Activated naive CD8-positive, alpha-beta T cell treated with anti-CD3 and anti-CD28 coated beads, Interleukin-2, amount 50 U/mL, for 16 hours (primary cell): ENCODE measurements at places on chromosomes 3 and 15.
A peak's percentile ranks its signal among the peaks of the same experiment; 100 is the strongest.

GRCh38 chr3:126212620-126213378 lies 32.4 kb upstream of the ALDH1L1 start:
- no peak for DNase-seq

GRCh38 chr3:30353711-30354467 lies 252.5 kb upstream of the TGFBR2 start:
- DNase-seq, result peak; percentile 10

GRCh38 chr3:79551997-79552396 lies 215.8 kb downstream of the ROBO1 start:
- no peak for DNase-seq

GRCh38 chr15:46301291-46301690 lies 666.5 kb downstream of the SQOR start:
- no peak for DNase-seq

GRCh38 chr15:67548862-67549651 lies 6.6 kb downstream of the MAP2K5 start:
- no peak for DNase-seq

GRCh38 chr15:79966634-79967297 lies 4.2 kb downstream of the BCL2A1 start:
- DNase-seq, result no peak

GRCh38 chr3:192929146-192929545 lies 11.5 kb upstream of the MB21D2 start:
- DNase-seq, result no peak

- no peak for DNase-seq
These were observed 166.2 kb upstream of the SEMA6D start for GRCh38 chr15:47551079-47551478.

GRCh38 chr3:188043891-188044290 lies 110.1 kb upstream of the LPP start:
- no peak for DNase-seq

DNA sequence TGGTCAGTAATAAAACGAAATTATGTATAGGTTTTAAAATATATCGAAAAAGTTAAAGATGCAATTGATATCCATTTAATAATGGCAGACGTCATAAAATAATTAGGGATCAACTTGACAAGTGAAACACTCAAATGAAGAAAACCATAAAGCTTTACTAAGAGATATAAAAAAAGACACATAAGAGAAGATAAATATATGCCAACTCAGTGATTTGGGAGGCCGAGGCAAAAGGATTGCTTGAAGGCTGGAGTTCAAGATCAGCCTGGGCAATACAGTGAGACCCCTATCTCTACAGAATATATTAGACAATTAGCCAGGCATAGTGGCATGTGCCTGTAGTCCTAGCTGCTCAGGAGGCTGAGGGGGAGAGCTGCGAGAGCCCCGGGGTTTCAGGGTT lies 190.5 kb downstream of the SV2B start:
- no peak for DNase-seq

DNA sequence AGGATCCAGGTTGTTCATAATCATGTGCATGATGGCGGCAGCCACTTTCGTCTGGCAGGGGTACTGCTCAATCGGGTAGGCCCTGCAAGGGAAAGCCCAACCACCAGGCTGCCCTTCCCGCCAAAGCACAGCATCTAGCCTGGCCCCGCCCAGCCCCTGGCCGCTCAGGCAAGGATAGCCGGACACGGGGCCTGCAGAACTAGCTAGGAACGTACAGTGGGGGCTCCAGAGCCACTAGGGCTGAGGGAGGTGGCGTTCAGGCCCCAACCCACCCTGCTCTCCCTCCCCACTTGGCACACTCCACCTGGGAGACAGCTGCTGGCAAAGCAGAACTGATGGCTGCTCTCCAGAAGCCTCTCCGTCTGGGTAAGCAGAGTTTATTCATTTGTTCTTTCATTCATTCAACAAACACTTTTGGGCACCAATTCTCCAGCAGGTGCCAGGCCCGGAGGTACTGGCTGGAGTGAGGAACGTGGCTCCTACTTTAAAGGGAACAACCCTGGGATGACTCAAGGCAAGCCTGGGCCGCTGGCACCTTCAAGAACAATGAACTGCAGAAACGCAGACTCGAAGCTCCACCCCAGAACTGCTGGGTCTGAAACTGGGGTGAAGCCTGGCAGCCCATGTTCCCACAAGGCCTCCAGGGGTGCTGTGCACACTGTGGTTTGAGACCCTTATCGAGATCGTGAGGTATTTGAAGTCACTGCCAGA lies 7.8 kb downstream of the UROC1 start:
- DNase-seq, result no peak

GRCh38 chr3:14703128-14703750 lies 28.3 kb downstream of the C3orf20 start:
- DNase-seq, result no peak

DNA sequence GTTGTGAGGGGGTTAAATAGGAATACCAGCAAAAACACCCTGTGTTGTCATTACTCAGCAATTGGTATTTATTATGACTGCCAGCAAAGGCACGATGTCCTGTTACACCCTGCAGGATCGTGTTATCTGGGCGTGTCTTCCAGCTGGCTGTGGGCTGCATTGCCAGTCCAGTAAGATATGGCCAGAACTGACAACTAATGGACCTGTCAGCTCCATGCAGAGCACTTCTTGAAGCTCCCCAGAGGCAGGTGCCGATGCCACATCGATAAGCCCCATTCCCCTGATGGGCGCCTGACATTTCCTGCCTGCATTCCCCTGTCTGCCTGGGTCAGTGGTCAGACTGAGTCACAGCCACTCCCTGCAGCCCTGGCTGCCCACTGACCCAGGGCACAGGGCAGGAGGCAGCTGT lies 79.7 kb upstream of the RASGRF1 start:
- DNase-seq, result no peak

DNA sequence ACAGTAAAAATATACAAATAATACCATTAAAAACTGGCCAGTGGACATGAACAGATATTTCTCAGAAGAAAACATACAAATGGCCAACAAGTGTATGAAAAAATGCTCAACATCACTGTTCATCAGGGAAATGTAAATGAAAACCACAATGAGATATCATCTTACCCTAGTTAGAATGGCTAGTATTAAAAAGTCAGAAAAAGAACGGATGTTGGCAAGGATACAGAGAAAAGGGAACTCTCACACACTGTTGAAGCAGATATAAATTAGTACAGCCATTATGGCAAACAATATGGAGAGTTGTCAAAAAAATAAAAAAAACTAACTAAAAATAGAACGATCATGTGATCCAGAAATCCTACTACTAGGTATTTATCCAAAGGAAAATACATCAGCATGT lies 222.7 kb upstream of the NAALADL2 start:
- DNase-seq, result no peak

- no peak for DNase-seq
These were observed 385.0 kb upstream of the C2CD4B start for GRCh38 chr15:62550106-62550505.

DNA sequence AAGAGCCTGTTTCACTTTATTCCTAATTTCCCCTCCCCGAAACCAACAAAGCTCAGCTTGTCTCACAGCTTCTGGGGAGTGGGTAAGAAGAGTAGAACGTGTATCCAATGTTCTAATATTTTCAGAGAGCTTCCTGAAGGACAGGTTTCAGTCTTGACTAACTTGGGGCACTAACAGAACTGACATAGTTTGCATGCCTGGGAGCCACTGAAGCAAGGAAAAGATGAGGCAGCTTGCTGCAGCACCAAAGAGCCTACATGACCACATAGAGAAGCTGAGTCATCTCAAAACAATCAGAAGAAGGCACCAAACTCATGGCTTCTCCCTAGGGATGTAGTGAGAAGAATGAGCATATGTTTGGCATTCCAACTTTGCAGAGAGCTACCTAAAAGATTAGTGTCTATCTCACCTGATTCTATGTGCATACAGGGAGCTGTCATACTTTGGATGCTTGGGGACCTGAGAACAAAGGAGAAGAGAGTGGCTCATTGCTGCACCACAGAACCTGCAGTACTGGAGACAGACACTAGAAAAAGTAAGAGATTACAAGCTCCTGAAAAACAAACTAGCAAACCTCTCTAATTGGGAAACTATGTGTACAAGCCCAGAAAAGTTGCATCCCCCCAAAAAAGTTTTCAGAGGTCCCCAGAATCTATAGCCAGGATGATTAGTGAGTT lies 86.9 kb downstream of the DCLK3 start:
- no peak for DNase-seq

- DNase-seq, result no peak
These were observed 44.5 kb downstream of the KY start for GRCh38 chr3:134606033-134607025.

DNA sequence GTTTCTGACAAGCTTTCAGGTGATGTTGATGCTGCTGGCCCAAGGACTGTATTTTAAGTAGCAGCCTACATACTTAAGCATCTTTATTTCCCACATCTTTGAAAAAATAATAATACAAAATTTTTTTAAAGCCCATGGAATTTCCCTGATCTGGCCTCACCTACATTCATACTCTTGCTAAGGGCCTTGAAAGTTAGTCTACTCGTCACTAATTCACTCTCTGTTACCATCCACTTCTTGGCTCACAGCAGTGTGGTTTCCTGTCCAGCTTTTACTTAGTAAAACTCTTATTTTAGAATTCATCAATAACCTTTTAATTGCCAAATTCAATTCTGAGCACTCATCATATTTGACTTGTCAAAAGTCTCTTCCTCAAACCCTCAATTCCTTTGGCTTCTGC lies 59.3 kb upstream of the CRTC3 start:
- DNase-seq, result no peak

- peak; percentile 20 for DNase-seq
These were observed 619 bp downstream of the ATXN7 start for GRCh38 chr3:63864008-63864964.

DNA sequence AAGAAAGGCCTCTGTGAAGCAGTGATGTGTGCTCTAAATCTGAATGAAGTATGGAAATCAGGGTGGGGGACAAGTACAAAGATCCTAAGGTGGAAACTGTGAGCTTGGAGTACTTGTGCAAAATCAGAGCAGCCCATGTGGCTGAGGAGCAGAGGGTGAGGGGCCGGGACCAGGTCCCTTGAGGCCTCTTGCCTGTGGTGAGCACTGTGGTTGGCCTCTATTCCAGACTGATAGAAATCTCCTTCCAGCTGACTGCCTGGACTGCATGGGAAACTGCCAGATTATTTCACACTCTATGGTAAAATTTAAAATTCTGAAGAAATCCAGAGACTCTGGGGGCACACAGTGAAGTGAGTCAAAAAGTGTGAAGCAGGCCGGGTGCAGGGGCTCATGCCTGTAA lies 81.4 kb downstream of the TM4SF4 start:
- DNase-seq, result no peak

DNA sequence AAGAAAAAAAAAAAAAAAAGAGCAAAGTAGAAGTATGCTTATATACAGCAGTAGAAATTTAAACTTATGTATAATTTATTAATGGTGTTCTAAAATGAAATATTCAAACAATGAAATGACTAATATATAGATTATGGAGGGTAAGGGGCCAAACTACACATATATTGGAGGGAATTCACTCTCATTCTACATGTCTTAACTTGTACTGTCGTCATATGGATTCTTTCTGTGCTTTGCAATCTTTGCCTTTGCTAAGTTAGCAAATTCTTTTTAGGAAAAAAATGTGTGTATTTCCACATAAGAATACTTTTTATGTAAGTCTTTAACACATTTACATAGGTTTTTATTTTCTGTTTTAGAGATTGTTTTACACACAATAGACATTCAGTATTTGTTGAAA lies 118.9 kb upstream of the MBNL1 start:
- no peak for DNase-seq

DNA sequence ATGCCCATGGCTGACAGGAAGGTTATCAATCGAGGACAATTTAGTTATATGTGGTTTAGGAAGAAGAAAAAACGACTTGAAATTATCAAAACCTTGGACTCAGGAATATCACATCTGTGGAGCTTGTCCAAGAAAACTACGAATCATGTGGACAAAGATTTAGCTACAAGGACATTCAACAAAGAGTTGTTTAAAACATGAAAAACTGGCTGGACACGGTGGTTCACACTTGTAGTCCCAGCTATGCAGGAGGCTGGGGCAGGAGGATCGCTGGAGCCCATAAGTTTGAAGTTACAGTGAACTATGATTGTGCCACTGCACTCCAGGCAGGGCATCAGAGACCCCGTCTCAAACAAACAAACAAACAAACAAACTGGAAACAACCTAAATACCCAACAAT lies 142.4 kb downstream of the MAGI1 start:
- no peak for DNase-seq

DNA sequence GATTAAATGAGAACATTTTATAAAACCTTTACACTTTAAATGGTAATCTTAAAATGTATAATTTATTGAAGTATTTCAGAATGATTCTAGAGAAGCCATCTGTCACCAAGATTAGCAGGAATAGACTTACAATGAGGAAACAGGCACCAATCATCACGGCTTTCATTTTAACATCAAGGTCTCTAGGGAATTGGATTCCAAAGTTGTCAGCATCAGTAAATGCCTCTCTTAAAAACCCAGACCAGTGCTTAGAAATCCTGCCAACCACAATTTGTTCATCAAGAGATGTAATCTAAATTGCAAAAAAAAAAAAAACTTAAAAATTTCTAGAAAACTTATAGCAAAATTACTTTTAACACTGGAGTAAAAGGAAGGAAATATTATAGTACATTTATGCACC lies 20.3 kb downstream of the PLSCR2 start:
- no peak for DNase-seq

- no peak for DNase-seq
These were observed 12.8 kb downstream of the VGLL3 start for GRCh38 chr3:86978111-86978551.

DNA sequence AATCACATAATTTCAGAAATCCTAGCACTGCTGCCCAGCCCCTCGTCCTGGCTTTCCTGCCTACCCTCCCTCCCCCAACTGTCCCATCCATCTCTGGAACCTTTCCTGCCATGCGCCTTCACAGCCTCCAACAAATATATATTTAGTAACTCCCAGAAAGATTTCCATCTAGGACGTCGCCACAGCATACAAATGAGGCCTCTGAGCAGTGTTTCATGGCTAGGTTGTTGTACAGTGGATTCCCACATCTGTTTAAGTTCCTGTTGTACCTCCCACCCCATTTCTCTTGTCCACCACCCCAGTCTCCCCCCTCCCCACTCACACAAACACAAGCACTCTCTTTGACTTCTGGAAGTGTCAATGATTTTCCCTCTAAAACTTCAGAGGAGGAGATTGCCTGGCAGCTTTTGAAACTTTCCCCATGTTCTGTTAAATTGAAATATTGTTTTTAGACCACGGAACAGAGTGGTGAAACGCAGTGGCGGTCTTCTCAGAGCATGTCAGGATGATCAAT lies 280.3 kb upstream of the RORA start:
- DNase-seq, result no peak

GRCh38 chr3:73029321-73029796 lies 32.1 kb upstream of the EBLN2 start:
- no peak for DNase-seq

- no peak for DNase-seq
These were observed 509.3 kb upstream of the TGFBR2 start for GRCh38 chr3:30097022-30097650.

- DNase-seq, result no peak
These were observed 26.1 kb upstream of the GFM1 start for GRCh38 chr3:158617982-158618875.

- DNase-seq, result no peak
These were observed 181.2 kb downstream of the NECTIN3 start for GRCh38 chr3:111252779-111253178.

- DNase-seq, result no peak
These were observed 27.2 kb downstream of the TFRC start for GRCh38 chr3:196054661-196055060.

- DNase-seq, result no peak
These were observed 1.6 kb downstream of the NOX5 start for GRCh38 chr15:69016021-69016595.

- DNase-seq, result no peak
These were observed 82.4 kb downstream of the WWTR1 start for GRCh38 chr3:149575213-149575960.
